M059J (cell line): ENCODE measurements at places on chromosomes 12 and 14. TPM values are rescaled to one million over a fixed set of nuclear protein-coding genes. Genes with fewer than 3 reads are reported as not detected.

BCAT1 gene
- total RNA-seq = 31.2 and 33.7 TPM in 2 replicates

TMTC1 gene
- 3.9 and 6.3 TPM in 2 replicates for total RNA-seq

ZDHHC22 gene
- 0.02 TPM in 1 of 2 replicates, not detected in the other for total RNA-seq

SYT1 gene
- total RNA-seq = 5.7 and 8.7 TPM in 2 replicates

HRK gene
- not detected in 2 replicates for total RNA-seq

NABP2 gene
- total RNA-seq = 64.4 and 73.3 TPM in 2 replicates

PRH2 gene
- total RNA-seq = not detected in 2 replicates

SLC17A8 gene
- not detected in 2 replicates for total RNA-seq

PLEKHA5 gene
- 17.3 and 19.6 TPM in 2 replicates for total RNA-seq

RPS6KA5 gene
- total RNA-seq = 5.8 and 9.6 TPM in 2 replicates

SLC39A5 gene
- total RNA-seq = not detected in 2 replicates
